Stimulated activated CD4-positive, alpha-beta T cell treated with anti-CD3 and anti-CD28 coated beads, Interleukin-1b, Interleukin-23, amount 100 ng/mL, for 1 hour (primary cell): ENCODE measurements at places on chromosomes 16 and 17.

- no peak for DNase-seq
Measured at GRCh38 chr16:66899310-66899944, 19.1 kb downstream of the PDP2 start.

DNA sequence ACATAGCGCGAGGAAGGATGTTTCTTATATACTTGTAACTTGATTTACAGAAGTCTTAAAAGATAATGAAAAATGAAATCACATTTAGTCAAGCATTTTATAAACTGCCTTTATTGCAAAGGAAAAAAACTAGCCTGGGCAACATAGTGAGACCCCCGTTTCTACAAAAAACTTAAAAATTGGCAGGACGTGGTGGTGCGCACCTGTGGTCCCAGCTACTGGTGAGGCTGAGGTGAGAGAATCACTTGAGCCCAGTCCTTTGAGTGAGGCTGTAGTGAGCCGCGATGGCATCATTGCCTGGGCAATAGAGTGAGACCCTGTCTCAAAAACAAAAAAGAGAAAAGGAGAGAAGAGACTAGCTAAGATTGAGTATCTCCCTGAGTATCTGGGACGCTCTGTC is 145.2 kb upstream of the CIBAR2 start:
- no peak for DNase-seq

GRCh38 chr17:65750631-65751115 is 189.2 kb upstream of the AXIN2 start:
- no peak for DNase-seq

DNA sequence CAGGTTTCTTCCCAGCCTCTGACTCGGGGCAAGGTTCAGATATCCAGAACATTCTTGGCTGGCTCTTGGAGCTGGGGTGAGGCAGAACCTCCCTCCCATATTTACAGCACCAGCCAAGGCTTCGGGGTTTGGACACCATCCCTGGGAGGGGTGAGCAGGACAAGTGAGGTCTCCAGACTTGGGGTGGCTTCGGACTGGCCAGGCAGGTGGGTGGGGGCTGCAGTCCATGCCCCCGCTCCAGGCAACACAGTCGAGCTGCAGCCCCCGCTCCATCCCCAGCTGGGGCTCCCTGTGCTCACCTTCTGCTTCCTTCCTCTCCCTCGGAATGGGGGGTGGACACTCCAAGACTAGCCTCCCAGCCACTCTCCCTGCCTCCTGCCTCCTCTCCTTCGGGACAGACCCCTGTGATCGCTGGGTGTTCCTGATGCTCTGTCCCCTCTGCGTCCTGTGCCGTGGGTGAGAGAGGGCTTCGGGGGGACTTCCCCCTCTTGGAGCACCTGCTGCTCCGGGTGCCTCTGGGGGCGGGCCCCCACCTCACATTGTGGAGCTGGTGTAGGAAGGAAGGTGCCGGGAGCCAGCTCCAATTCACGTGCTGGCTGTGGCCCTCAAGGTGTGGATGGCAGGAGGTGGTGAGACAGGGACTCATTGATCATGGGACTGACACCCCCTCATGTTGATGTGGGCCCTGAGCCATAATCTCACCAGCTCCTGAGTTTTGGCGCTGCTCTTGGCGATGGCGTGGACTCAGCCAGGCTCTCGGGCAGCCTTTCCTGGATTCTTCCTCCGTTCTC is 189.2 kb downstream of the SEC14L1 start:
- DNase-seq: no peak

- no peak for DNase-seq
Measured at GRCh38 chr17:21517538-21518293, 141.6 kb downstream of the KCNJ12 start.

DNA sequence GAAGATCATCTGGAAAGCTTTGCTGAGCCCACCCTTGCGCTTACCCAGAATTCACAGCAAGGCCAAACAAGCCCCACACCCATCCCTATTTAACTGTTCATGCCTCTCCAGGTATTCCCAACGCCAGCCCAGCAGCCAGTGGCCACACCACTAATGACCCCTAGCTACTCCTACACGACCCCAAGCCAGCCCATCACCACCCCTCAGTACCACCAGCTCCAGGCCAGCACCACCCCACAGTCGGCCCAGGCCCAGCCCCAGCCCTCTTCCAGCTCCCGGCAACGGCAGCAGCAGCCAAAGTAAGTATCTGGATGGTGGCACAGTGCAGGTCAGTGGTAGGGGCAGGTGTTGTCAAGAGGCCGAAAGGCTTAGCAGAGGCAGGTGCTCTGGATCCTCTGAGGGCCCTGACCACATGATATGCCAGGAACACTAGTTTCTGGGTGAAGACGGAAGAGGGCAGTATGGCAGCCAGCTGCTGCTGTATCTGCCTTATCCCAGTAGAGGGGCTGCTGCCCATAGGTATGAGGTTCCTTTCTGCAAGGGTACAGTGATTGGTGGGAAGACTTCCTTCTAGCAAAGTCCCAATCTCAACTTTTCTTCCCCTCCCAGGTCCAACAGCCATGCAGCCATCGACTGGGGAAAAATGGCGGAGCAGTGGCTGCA is 10.7 kb downstream of the PROCA1 start:
- DNase-seq: no peak

DNA sequence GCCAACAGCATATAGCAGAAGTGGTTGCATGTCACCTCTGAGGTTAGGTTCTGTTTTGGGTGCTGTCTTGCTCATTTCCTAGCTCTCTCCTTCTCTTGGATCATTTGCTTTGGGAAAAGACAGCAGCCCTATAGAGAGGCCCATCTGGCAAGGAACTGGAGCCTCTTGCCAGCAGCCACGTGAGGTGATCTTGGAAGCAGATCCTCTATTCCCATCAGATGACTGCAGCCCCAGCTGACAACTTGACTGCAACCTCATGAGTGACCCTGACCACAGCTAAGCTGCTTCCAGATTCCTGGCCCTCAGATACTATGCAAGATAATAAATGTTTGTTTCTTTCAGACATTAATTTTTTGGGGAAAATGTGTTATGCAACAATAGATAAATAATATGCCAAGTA is 213.3 kb upstream of the HS3ST4 start:
- no peak for DNase-seq

DNA sequence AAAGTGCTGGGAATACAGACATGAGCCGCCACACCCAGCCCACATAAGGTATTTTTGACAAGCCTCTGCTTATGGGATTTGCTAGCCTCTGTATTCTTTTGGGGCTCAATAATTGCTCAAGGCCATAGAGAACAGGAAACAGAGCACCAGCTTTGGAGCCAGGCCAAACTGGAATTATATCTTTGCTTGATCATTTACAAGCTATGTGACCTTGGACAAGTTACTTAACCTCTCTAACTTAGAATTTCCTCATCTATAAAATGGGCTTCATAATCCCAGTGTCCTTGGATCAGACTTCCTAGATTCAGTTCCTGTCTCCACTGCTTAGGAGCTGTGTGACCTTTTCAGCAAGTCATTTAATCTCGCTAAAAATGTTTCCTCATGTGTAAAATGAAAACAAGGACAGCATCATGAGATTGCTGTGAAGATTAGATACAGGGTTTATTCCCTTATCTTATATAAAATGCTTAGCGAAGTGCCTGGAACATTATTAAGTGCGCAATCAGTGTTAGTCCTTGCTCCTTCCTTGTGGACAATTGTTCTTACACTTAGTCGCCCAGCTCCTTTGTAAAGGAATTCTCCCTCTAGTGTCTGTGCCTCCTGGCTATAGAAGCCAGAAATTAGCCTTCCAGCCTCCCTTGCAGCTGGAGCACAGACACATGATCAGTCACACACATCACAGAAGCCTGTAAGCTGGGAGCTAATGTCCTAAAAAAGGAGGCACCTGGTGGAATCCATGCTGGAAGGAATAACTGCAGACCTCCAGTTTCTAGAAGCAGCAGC is 16.6 kb downstream of the KRT9 start:
- no peak for DNase-seq

DNA sequence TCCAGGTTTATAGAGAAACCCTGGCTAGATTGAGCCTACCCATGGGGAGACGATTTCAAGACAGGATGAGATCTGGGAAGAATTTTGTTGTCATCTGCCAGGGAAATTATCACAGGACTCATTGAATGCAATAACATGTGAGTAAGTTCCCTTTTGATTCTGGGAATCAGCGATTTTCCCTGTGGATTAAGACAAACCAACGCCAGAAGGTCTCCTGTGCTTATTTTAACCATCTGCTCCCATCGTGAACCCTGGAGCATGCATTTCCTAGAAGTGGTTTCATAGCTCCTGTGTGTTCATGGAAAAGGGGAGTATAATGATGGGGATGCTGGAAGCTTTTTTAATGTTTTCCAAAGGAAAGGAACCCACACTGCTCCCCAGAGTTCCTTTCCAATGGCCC is 21.0 kb upstream of the ARHGAP44 start:
- no peak for DNase-seq

GRCh38 chr16:53913920-53914319 is 210.0 kb downstream of the FTO start:
- DNase-seq: no peak

DNA sequence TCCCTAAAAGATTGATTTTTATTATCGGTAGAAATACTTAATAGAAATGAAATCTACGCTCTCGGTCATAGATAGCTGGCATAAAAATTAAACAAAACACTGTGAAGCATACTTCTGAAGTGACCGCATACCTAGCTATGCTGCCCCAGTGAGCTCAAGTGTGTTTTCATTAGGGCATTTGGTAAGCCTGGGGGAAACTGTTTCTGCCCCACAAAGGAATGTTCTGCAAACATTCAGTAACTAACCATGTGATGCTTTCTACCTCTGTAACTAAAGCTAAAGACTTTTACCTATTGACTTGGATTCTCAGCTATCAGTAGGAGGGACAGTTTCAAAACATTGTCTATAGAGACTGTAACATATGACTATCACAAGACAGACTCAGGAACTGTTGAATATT is 93.5 kb upstream of the HSBP1 start:
- no peak for DNase-seq
